ENCODE measurements at places on chromosomes 12 and 14. TPM values are rescaled to one million over a fixed set of nuclear protein-coding genes. Genes with fewer than 3 reads are reported as not detected.

The FLRT2 gene
- 19.1 TPM for total RNA-seq

DNA sequence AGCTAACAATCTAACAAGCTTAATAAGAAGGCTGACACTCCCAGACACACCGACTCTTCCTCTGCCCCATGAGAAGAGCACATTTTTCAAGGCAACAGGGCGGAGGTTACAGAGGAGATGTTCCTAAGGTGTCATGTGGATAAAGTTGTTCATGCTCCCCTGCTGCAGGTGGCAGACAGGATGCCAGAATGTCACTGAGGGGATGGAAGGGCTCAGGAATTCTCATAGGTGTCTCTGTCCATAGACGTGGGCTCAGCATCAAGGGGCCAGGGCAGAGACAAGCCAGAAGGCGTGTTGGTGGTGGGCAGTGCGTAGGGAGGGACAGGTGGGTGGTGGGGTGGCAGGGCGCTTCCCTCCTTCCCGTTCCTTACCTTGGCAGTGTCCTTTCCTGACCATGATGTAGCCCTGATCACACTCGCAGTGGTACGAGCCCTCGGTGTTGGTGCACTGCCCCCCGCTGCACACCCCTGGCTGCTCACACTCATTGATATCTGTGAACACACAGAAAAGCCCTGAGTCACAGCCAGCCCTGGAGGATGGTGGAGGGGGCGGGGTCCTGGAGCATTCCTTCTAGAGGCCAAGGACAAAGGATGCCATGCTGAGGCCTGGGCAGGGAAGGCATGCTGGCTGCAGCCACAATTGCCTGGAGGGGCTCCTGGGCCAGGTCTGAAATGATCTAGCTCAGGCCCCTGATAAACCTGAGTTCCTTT lies 23.0 kb downstream of the ISCA2 start:
- H3K27ac ChIP-seq, result no peak overlapping the region
- peaks cover 12% of the 10 kb centered on the region for H3K4me1 ChIP-seq
- no peak for DNase-seq
- no peaks in the 10 kb centered on the region for H3K36me3 ChIP-seq
- H3K27me3 ChIP-seq, result no peaks in the 10 kb centered on the region

DNA sequence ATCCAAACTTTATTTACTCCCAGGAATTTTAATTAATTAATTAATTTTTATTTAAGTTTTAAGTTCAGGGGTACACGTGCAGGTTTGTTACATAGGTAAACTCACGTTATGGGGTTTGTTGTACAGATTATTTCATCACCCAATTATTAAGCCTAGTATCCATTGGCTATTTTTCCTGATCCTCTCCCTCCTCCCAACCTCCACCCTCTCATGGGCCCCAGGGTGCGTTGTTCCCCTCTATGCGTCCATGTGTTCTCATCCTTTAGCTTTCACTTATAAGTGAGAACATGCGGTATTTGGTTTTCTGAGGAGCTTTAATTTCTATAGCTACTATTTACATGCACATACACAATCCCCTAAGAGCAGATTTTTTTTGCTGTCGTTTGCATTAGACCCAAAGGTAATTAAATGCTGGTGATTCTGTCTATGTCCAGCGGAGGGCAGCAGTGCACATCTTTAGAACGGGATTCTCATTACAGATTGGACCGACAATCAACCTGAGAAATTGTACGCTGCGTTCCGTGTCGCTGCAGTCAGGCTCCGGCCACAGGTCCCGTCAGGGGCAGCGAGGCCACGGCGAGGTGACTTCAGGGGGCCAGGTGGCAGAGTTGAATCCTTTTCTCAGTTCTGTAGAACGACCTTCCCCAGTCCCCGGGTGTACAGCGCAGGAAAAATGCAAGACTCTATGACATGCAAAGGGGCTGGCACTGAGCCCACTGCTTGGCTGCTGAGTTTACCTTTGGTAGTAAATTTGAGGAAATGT lies 11.6 kb downstream of the TMEM30B start:
- H3K27me3 ChIP-seq, result no peaks in the 10 kb centered on the region
- H3K4me1 ChIP-seq, result no peaks in the 10 kb centered on the region
- no peaks in the 10 kb centered on the region for H3K36me3 ChIP-seq
- peak; percentile 66 for DNase-seq

DNA sequence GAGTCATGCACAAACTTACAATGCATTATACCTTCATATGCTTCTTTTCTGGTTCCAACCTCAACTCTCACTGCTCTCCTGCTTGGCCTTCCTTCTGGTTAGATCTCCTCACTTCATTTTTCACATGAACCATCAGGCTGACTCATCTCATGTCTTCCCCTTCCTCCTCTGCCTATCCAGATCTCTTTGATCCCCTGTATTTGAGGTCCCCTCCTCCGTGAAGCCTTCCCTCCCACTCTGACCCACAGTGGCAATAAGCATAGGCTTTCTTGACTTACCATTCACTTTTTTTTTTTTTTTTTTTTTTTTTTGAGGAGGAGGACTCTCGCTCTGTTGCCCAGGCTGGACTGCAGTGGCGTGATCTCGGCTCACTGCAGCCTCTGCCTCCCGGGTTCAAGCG lies 14.7 kb upstream of the ASIC1 start:
- H3K4me1 ChIP-seq, result peaks cover 3% of the 10 kb centered on the region
- DNase-seq, result no peak

GRCh38 chr12:128592220-128592744 lies 231.5 kb downstream of the SLC15A4 start:
- H3K27ac ChIP-seq, result no peak overlapping the region
- H3K36me3 ChIP-seq, result no peaks in the 10 kb centered on the region
- DNase-seq, result no peak
- no peaks in the 10 kb centered on the region for H3K4me1 ChIP-seq
- no peak overlapping the region for H3K4me3 ChIP-seq
- peaks cover 8% of the 10 kb centered on the region for H3K27me3 ChIP-seq

DNA sequence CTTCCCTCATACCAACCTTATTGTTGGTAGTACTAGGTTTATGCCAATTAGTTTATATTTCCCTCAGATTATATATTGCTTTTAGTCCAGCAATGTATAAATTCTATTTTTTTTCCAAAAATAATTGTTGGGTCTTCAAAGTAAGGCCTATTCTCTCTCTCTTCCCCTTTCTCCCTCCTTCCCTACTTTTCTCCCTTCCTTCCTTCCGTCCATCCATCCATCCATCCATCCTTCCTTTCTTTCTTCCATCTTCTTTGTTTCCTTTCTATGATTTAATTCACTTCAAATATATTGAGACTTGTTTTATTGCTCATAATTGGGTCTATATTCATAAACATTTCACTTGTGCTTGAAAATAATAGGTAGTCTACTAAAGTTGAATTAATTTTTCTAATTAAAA lies 1259.2 kb downstream of the FSCB start:
- no peaks in the 10 kb centered on the region for H3K36me3 ChIP-seq
- H3K27me3 ChIP-seq, result no peaks in the 10 kb centered on the region
- no peak overlapping the region for H3K4me3 ChIP-seq
- DNase-seq, result no peak

DNA sequence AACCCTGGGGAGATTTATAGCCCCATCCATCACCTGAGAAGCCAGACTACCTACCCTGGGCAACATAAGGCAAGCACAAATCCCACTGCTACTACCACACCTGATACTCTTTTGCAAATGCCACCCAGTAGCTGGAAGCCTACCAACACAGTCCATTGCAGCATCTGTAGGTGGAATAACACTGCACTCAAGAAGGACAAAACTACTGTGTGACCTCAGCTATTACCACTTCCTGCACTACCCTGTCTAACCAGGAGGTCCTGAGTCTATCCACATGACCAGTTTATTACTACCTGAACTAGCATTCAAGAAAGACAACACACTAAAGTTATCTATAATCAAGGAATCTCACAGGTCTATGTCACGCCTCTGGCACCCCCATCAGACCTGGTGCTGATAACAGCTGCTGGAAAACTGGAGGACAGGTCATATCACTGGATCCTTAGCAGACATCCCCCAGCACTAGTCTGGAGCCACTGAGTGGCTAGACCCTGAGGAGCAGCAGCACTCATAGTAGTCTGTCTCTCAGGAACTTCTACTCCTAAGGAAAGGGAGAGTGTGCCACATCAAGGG lies 2.9 kb upstream of the CLEC1A start:
- H3K4me3 ChIP-seq, result no peak overlapping the region
- no peak for DNase-seq
- H3K36me3 ChIP-seq, result no peaks in the 10 kb centered on the region
- H3K27ac ChIP-seq, result no peak overlapping the region
- no peaks in the 10 kb centered on the region for H3K27me3 ChIP-seq

DNA sequence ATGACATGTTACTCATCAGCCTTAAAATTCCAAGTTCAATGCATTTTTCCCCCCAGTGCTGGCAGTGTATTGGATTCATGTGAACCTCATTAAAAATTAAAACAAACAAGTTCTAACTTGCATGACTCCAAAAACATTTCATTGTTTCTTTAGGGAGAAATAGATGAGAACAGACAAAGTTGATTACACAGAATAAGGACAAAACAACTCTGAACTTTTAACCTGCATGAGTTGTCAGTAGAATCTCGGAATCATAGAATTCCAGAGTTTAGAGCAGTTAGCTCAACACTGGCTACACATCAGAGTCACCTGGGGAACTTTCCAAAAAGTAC lies 127.5 kb downstream of the TMX1 start:
- no peak overlapping the region for H3K27ac ChIP-seq
- H3K27me3 ChIP-seq, result no peaks in the 10 kb centered on the region
- no peak overlapping the region for H3K4me3 ChIP-seq
- no peaks in the 10 kb centered on the region for H3K36me3 ChIP-seq
- DNase-seq, result no peak
- no peaks in the 10 kb centered on the region for H3K4me1 ChIP-seq
